ENCODE measurements at places on chromosomes 2 and 18.

GRCh38 chr2:27041752-27042151 is 9.0 kb downstream of the TMEM214 start:
- no peak for DNase-seq

- peak; percentile 64 for DNase-seq
Measured at GRCh38 chr18:26403491-26403890, 144.9 kb downstream of the KCTD1 start.

DNA sequence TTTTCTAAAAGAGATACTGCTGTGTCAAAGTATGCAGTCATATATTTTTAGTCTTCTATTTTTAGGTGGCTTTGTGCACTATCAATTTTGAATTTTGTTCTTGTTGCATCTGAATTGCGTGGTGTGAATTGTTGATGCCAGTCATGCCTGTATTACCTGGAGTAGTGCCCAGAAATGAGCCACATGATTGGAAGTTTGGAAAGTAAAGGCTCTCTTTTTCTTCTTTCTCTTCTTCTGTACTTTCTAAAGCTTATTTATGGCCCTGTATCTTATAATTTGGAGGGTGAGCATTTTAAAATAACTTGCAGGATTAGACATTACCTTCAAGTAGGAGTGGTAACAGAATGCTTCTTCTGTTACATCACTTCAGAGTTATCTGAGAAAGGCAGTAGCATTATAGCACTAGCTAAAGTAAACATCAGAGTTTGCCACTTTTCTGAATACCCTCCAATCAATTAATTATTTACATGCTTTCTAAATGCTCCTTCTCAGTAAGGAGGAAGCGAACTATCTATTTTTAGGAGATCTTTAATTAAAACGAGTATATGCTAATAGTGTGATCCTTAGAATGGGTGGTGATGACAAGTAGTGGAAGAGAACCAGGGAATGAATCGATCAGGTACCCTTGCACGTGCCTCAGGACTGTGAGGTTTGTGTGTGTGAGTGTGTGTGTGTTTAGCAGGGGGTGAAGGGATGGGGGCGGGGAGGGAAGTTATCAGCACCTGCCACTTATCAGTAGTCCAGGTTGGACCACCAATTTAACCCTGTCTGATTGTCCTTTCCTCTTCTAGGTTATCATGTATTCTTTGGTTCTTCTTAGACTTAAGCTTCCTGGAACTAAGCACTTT is 112.5 kb downstream of the MAP3K20 start:
- DNase-seq: peak; percentile 71

GRCh38 chr2:224086226-224086914 is 47.3 kb upstream of the SERPINE2 start:
- DNase-seq: peak; percentile 90

GRCh38 chr2:120431386-120432292 is 85.7 kb downstream of the INHBB start:
- DNase-seq: no peak

DNA sequence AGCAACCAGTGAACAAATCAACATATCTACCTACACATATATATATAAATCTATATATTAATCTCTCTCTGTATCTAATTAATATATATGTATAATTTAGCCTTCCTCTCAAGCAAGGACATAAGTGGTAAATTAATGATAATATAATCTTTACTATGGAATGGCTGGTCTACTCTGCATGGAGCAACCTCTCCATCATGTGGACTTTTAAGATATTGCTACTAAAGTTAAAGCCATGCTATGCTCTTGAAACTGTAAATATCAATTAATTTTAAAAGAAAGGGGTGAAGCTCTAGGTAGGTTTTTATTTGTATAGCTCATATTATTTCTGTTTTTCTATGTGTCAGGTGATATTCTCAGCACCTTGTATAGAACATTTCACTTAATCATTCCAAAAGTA is 147.0 kb downstream of the PPP1R1C start:
- DNase-seq: peak; percentile 63

GRCh38 chr18:49531678-49532153 is 30.1 kb upstream of the LIPG start:
- DNase-seq: no peak

- DNase-seq: peak; percentile 71
Measured at GRCh38 chr2:205218056-205218455, 464.2 kb upstream of the NRP2 start.

GRCh38 chr2:100902817-100903405 is 83.0 kb downstream of the NPAS2 start:
- DNase-seq: peak; percentile 93

GRCh38 chr2:134253117-134253704 is 661 bp upstream of the MGAT5 start:
- no peak for DNase-seq

- peak; percentile 33 for DNase-seq
Measured at GRCh38 chr2:235026649-235027557, 75.1 kb downstream of the SH3BP4 start.

- DNase-seq: peak; percentile 32
Measured at GRCh38 chr2:105804266-105804665, 59.6 kb downstream of the NCK2 start.

DNA sequence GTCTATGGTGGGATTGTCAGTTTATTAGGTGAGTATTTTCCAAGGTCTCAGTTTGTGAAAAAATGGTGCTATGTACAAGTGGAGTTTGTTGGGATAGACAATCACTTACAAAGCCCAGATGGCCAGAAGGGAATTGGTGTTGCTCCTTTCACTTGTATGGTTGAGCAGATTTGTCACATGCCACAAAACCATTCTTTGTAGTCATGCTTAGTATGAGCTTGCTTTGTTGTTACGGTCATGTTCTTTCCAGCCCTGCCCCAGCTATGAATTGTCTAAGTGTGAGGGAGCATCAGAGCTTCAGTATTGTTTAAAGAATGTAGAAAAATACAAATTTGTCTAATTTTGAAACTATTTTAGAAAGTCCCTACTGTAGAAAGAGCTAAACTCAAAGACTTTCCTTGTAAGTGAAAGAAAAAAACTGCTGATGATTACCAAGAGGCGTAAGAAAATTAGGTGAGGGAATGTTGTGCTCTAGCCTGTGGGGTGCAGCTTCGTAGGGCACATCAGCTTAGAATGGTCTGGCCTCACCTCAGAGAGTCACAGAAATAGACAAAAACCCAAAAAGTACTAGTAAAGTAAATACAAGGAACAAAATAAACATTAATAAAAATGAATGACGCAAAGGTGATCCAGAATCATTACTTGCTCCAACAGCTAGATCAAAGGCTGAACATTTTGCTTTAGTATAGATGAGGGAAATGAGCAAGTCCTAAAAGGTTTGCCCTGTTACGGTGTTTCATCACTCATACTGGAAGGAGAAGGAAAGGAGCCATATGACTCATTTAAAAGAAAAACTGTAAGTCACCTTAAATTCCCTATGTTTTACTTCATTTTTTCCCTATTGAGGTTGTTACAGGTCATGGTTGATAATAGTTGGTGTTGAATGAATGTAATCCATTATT is 9.2 kb downstream of the TGIF1 start:
- peak; percentile 26 for DNase-seq

- peak; percentile 13 for DNase-seq
Measured at GRCh38 chr2:29802986-29803385, 118.4 kb downstream of the ALK start.

GRCh38 chr18:8778386-8778785 is 73.0 kb downstream of the MTCL1 start:
- no peak for DNase-seq

GRCh38 chr2:30492185-30492584 is 45.1 kb downstream of the LCLAT1 start:
- peak; percentile 42 for DNase-seq

- DNase-seq: no peak
Measured at GRCh38 chr2:71643674-71644357, 190.5 kb downstream of the DYSF start.

DNA sequence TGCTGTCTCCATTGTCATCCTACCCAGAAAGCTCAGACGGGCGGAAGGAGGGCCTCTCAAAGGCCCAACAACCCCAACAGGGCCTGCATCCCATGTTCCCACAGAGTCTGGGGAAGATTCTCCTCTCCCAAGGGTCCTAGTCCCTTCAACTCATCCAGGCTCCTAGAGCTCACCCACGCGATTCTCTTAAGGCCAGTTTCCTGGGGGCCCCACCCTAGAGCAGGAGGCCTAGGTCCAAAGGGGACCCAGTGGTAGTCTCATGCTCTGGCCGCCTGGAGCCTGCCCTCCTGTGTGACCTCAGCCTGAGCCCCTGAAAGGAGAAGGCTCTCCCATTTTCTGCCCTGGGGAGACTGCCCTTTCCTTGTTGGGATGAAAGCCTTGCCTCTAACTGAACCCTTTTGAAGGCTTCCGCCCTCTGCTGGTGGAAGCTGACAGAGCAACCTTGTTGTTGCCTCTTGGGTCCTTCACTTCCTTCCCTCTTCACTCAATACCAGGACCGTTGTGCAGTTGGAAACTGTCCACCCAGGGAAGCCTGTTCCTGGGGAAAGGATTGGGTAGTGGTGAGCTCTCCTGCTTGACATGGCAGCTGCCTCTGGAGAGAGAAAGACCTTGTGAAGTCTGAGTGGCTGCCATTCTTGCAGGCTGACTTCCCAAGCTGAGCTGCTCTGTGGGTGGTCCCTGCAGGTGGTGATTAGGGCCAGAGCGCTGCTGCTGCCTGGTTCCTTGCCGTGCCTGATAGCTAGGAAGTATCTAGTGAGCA is 86.0 kb upstream of the ALPP start:
- DNase-seq: peak; percentile 48

- no peak for DNase-seq
Measured at GRCh38 chr18:36527051-36527450, 229.5 kb downstream of the FHOD3 start.

DNA sequence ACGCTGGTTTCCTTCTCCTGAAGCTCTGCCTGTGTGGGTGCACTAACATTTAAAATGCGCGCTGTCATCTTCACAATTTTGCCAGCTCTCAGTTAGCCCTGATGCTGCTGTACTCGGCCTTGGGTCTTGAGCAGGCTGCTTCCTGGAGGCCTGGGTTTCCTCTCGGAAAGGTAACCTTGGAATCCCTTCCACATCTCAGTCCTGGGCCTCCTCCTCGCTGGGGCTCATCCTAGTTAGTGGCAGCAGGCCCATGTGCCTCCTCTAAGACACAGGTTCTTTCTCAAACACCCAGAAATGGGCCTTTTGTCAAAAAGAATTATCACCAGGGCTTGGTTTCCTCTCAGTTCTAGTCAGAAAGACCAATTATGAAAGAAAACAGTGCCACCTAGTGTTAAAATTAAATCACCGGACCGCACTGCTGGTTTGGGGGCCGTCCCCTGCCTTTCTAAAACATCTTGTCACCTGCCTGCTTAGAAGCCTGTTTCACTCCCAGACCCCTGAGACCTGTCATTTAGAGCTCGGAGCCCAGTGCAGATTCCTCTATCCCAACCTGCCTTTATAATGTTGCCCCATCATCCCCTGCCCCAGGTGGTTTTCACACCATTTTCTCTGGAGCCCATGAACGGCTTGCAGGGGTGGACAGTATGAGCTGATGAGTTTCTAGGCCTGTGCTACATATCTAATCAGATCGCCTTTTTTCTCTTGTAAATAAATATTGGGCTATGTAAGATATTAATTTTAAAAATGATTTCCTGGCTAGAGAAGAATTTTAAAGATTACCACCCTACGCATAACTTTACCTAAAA is 42.4 kb downstream of the HK2 start:
- DNase-seq: peak; percentile 91

DNA sequence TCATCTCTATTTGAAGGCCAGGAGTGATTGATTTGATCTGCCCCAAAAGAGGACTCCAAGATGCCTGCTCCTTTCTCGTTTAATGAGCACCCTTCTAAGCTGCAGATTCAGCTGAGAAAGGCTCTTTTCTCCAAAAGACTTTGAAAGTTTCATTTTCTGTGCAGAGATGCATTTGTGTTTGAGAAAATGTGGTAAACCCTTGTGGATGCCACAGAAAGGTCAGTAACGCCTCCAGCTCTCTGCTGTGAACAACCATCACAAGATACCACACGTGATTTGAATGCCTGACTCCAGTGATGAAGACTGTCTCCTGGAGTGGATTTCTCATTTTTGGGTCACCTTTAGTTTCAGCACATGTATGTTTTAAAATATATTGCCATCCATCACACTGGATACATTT is 35.0 kb upstream of the CCDC85A start:
- no peak for DNase-seq

GRCh38 chr2:74052732-74053710 is 68.3 kb downstream of the TET3 start:
- no peak for DNase-seq

- DNase-seq: no peak
Measured at GRCh38 chr2:7861910-7862702, 819.8 kb upstream of the ID2 start.

DNA sequence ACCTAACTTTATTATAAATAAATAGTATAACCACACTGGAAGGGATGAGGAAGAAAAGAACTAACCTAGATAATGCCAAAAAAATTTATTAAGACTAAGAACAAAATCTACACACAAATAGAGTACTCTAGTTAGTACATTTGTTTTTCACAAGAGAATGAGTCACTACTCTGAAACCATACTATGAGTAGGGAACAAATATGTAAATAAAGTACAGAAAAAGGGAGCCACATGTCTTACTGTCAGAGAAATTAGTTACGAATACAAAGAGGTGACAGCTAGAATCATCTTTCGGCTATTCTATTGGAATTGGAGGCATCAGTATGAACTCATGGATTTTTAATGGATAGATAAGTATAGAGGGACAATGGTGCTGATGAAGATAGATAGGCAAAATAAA is 150.5 kb downstream of the COPS8 start:
- peak; percentile 64 for DNase-seq

DNA sequence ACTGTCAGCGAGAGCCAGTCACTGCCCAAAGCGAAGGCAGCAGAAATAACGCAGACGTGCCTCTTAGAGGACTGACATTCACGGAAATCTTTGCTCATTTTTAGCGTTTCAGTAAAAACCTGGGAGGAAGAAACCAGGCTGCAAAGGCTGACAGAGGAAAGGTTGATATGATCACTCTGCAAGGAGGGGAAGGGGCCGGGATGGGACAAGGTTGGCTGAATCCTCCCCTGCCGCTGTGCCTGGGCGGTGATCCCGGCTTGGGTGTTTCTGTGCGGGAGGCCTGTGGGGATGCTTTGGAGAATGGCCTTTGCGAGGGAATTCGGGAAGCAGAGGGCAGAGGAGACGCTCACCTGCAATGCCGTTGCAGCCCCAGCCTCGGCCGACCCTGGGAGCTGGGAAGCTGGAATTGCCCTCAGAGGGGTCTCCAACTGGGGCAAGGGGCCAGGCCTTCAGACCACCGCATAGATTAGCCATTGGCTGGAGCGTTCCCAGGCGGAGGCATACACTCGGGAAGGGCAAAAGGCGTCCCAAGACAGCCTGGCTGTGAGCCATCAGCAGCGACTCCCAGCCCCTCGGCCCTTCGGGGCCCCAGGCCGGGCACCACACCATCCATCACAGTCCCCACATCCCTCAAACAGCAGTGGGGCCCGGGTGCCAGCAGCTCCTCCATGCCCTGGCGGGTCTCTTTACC is 111.7 kb upstream of the GPC1 start:
- DNase-seq: no peak

- DNase-seq: no peak
Measured at GRCh38 chr2:9818097-9818496, 25.2 kb upstream of the TAF1B start.
